NCI-H2107 (cell line): ENCODE measurements at places on chromosomes 5 and 9.

- no peak for DNase-seq
Measured at GRCh38 chr5:11084111-11084510, 323.1 kb upstream of the DAP start.

DNA sequence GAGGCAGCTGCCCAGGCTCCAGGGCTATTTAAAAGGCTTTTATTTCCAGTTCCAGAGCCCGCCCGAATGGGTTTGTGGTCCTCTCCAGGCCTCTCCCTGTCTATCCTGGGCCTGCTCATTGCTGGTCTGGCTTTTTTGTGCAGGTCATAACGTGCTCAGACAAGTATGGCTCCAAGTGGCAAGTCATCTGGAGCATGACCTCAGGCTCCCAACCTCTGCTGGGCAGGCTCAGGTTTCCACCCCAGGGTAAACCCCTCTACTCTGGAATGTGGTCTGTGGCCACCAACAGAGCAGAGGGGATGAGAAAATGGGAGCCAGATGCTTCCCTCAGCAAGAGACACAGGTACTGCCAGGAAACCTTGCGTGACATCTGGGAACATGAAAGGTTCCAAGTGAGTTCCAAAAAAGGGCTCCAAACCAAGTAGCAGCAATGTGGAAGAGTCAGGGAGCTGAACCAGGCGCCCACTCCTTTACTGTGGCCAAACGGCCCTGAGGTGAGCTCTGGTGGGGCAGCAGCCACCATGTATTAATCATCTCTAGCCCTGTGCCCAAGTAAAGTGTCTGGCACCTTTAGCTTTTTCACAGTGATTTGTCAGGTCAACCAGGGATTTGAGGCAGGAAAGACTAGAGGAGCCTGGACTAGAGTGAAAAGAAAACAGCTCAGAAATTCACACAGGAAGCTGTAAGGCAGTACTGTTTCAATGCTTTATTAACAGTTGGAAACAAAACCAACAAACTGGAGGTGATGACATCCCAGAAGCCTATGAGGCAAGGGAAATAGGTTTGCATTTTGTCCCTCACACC is 25.7 kb downstream of the PCDHGC5 start:
- DNase-seq = no peak

DNA sequence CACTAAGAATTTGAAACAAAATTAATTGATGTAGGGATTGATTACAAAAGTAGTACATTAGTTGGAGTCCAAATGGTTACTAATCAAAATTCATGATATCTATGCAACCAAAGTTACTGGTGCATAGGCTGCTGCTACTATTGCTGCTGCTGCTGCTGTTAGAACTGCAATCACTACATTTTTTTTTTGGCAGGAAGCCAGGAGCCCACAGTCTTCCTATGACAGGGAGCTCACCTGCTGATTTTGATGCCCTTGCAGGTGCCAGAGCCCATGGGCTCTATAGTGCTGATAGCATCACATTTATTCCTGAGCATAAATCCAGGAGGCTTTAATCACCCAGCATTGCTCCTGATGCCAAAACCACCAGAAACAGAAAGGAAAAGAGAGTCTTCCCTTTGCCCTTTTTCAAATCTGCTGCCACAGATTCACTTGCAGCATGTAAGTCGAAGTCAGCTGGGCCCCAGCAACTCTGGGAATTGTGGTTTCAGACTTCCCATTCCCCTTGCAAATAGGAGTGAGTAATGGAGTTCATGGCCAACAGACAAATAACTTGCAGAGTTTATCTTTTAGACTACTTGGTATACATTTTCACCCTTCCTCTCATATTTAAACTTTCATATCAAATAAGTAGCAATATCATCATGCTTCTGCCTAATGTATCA is 17.6 kb downstream of the SLCO6A1 start:
- DNase-seq = no peak

- no peak for DNase-seq
Measured at GRCh38 chr5:154078272-154078671, 39.5 kb downstream of the MFAP3 start.

GRCh38 chr9:130172858-130173665 is 858 bp downstream of the NCS1 start:
- no peak for DNase-seq
